Right cardiac atrium (tissue), 5 donors: ENCODE measurements at places on chromosomes 2 and 18.

DNA sequence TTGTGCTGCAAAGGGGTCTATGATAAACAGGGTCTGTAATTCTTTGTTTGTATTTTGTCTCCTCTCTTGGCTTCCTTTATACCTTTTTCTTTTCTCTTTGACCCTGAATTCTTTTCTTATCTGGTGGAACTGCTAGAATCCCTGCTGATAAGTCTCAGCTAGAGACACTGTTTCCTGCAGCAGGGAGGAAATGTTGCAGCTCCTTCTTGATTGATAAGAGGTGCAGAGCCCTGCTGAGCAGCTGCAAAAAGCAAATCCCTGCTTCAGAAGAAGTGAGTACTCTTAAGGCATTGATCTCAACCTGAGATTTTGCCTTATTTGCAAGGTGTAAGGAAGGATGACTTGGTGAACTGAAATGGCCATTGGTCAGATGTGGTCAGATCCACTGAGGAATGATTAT lies 167.8 kb downstream of the NUP35 start:
- DNase-seq = no peak

DNA sequence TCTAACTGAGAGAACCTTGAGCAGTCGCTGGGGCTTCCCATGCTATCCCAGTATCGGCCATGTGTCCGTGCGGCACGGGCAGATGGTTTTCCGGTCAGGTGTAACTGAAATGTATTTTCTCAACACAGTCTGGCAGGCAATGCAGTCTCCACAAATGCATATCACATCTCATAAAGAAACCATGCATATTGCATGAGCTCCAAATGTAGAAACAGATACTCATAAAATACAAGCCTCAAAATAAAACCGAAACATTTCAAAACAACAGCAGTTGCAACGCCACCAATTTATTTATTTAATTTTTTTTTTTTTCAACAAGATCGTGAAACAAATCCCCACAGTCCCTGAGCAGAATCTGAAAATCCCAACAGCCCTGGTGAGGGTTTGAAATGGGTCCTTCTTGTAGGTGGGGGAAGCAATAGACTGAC lies 299.4 kb downstream of the LPIN1 start:
- no peak for DNase-seq

GRCh38 chr2:52135235-52135634 lies 1103.3 kb upstream of the NRXN1 start:
- no peak for DNase-seq

- DNase-seq = no peak
These were observed 103.0 kb upstream of the TEX51 start for GRCh38 chr2:126795656-126796055.

DNA sequence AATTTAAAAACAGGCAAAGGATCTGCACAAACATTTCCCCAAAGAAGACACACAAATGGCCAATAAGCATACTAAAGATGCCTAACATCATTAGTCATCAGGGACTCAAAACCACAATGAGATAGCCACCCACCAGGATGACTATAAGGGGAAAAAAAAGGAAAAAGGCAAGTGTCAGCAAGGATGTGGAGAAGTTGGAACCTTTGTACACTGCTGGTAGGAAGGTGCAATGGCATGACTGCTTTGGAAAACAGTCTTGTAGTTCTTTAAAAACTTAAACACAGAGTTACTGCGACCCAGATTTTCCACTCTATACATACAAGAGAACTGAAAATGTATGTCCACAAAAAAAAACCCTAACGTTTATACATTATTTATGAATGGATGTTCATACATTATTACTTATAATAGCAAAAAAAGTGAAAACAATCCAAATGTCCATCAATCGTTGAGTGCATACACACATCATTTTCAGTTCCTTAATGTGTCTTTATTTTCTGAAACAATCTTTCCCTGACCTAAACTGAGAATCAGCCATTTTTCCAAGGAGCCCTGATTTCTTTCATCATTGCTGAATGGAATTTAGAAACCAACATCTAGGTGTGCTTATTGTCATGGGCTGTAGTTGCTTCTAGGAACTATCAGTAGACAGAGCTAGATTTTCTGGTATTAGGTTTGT lies 64.7 kb upstream of the TLK1 start:
- DNase-seq = no peak

DNA sequence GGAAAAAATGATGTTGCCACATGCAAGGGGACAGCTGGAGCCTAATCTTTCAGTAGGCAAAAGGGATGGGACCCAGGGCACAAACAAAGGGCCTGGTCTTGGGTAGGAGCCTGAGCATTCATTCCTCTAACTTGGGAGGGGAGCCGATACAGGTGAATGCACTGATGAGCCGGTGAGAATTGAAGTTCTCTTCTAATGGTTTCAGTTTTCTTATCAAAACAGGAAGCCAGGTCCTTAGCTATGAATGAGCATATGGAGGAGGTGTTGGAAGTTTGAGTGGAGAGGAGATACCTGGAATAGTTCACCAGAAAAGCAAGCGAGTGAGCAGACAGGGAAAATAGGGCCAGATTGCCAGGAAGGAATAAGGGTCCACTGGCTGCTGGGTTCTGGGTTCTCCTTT lies 10.1 kb downstream of the DPP4 start:
- DNase-seq = no peak

DNA sequence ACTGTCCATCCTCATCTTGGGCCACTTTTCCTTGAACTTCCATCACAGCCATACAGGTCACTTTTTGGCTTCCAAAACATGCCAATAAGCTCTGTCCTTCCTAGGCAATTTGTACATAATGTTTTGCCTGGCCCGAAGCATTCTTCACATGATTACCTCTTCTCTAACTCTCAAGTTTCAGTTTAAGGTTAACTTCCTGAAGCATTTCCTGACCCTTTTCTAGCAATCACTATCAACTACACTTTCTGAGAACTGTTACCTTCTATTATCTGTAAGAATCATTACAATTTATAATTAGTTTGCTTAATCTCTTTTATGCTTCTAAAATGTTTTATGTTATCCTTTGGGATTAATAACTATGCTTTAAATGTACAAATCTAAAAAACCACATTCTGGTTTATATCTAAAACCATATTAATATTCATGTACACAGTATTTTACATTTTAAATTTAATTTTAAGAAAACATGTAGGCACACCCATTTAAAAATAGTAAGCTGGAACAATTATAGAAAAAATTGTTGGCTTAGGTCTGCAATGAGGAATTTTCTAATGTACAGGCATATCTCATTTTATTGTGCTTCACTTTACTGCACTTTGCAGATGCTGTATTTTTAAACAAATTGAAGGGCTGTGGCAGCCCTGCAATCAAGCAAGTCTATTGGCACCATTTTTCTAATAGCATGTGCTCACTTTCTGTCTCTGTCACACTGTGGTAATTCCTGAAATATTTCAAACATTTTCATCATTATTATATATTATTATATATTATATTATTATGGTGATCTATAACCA lies 76.4 kb downstream of the C2orf74 start:
- no peak for DNase-seq

- no peak for DNase-seq
These were observed 716.4 kb upstream of the CHAC2 start for GRCh38 chr2:53051157-53051556.

- no peak for DNase-seq
These were observed 150.1 kb downstream of the ANTXR1 start for GRCh38 chr2:69163109-69163508.
